ENCODE measurements at places on chromosomes 7 and 10.

GRCh38 chr10:10722422-10722821, 295.2 kb upstream of the CELF2 start:
- peak; percentile 3 for DNase-seq

GRCh38 chr7:148650232-148650858, 48.4 kb upstream of the CUL1 start:
- peak; percentile 78 for DNase-seq

DNA sequence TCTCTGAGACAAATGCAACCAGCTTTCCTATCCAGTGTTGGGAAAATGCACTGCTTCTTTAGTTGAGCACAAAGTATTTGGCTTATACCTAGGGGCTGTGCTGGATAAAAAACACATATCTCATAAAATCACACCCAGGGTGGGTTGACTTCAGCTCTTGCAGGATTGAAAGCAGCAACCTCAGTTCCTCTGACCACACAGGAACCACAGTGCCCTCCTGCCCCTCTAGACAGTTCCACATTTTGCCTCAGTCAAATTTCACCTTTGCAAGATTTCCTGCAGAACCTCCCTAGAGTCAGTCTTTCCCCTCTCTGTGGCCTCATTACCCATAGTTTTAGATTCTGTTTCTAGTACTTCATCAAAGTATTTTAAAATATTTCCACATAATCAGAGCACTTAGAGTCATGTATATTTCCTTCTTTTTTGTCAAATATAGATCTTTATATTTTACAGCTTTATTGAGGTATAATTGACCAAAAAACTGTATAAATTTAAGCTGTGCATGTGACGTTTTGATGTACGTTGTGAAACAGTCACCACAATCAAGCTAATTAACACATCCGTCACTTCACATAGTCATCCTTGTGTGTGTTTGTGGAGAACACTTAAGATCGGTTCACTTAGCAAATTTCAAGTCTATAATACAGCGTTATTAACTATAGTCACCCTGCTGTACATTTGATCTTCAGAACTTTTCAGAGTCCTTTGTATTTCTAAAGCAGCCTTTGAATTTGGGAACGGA, 37.0 kb upstream of the EGR2 start:
- no peak for DNase-seq

- peak; percentile 28 for DNase-seq
These were observed 221.7 kb downstream of the PLXNA4 start for GRCh38 chr7:132354527-132354926.

GRCh38 chr7:37352251-37352880, 96.3 kb downstream of the ELMO1 start:
- no peak for DNase-seq

DNA sequence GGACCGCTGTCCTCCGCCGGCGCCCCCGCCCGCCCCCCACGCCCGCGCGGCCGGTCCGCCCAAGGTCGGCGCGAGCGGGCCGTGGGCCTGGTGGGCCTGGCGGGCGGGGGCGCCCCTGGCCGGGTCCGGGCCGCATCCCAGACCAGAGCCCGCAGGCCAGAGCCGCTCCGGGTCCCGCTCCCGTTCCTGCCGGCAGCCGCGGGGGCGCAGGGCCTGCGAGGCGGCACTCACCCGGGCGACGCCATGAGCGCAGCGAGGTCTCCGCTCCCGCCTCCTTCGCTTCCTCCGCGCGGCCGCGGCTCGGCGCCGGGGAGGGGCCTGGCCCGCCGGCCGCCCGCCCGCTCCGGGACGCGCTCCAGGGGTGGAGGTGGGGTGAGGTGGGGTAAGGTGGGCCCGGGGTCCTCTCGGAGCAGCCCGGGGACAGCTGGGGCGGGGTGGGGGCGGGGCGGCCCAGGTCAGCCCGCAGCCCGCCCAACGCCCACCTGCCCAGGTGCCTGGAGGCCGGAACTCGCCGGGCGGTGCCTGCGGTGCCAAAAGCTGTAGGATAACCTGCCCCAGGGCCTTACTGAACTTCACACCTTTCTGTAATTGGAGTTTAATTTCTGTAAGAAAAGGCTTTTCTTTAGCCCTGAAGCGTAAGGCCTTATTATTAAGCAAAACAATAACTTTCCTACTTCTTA, at the start of gene URGCP:
Gene URGCP, minus strand, starts transcription at position 266 of the 680 bp plus-strand sequence. Its CDS starts 21 bp downstream, at position 245.
- DNase-seq: peak; percentile 50

DNA sequence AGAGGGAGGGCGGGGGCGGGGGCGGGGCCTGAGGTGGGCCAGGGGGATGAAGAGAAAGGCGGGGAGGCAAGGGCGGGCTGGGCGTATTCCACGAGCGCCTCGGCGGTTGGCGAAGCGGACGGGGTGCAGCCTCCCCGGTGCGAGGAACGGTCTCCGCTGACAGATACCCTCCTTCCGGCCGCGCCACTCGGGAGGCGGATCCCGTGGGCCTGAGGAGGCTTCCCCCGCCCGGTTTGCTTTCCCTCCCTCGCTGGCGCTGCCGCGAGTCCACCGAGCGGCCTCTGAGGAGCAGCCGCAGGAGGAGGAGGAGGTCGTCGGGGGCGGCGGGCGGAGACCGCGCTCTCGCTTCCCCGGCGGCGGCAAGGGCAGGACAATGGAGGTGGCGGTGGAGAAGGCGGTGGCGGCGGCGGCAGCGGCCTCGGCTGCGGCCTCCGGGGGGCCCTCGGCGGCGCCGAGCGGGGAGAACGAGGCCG, at the start of gene TRIM24:
Gene TRIM24, plus strand, starts transcription at position 84 of the 473 bp plus-strand sequence. Its CDS starts 290 bp downstream, at position 374.
- DNase-seq: no peak

GRCh38 chr10:58319599-58319998, 15.2 kb upstream of the UBE2D1 start:
- no peak for DNase-seq

DNA sequence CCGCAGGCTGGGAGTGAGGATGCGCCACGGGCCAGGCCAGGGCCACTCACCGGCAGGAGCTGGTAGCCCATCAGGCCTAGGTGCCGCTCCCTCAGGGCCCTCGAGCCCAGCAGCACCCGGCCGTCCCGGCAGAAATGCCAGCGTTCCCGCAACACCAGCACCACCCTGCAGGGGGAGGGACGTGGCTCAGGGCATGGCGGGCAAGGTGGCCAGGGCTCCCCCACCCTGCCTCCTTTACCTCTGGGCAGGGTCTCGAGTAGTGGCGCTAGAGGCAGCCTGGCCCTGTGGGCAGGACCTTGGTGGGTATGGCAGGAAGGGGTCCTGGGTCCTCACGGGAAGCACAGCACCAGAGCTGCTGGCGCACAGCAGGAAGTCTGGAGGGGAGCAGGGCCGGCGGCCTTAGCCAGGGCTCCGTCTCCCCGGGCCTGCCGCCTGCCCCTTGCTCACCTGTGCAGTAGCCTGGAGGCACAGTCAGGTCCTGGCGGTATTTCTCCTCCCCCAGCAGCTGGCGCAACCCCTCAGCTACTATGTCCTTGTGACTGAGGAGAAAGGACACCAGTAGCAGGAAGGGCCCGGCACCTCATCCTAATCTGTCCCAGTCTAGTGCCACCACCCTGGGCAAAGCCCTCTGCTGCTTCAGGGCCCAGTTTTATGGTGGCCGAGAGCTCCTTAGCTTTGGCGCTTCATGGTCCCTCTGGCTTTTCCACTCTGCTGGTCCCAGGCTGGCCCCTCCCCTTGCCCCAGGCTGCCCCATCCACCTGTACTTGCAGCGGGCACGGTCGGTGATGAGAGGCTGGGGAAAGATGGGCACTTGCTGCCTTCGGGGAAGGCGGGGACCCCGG, 3.5 kb downstream of the FASTK start:
- no peak for DNase-seq

DNA sequence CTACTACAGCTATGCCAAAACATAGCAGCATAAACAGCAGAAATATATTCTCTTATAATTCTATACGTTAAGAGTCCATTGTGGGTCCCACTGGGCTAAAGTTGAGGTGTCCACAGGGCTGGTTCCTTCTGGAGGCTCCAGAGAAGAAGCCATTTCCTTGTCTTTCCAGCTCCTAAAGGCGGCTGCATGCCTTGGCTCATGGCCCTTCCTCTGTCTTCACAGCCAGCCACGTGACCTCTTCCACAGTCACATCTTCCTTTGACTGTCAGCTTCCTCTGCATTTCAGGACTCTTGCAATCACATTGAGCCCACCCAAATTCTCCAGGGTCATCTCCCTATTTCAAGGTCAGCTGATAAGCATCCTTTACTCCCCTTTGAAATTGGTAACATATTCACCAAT, 17.2 kb downstream of the NACAD start:
- DNase-seq: no peak

- DNase-seq: no peak
These were observed 28.9 kb downstream of the FZD1 start for GRCh38 chr7:91293136-91293535.

DNA sequence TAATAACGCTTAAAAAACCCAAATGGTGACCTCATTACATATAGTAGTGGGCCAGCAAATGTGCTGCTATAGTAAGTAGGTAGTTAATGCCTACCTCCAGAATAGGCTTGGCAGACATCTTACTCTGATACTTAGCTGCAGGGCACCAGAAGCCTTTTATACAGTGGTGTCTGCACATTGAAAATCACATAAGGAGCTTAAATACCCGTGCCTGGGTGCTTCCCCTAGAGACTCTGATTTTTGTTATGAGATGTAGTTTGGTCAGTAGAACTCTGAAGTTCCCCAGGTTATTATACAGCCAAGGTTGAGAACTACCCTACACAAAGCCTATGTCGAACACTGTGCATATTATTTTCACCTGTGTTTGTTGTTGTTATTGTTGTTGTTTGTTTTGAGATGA, 47.2 kb downstream of the ANKIB1 start:
- no peak for DNase-seq

- peak; percentile 12 for DNase-seq
These were observed 18.9 kb upstream of the DNAJC1 start for GRCh38 chr10:22022257-22023032.

GRCh38 chr7:44638611-44639557, 32.5 kb downstream of the OGDH start:
- peak; percentile 78 for DNase-seq

GRCh38 chr7:105982388-105982787, 19.3 kb downstream of the CDHR3 start:
- no peak for DNase-seq
